ENCODE measurements at places on chromosomes 1 and 21.

DNA sequence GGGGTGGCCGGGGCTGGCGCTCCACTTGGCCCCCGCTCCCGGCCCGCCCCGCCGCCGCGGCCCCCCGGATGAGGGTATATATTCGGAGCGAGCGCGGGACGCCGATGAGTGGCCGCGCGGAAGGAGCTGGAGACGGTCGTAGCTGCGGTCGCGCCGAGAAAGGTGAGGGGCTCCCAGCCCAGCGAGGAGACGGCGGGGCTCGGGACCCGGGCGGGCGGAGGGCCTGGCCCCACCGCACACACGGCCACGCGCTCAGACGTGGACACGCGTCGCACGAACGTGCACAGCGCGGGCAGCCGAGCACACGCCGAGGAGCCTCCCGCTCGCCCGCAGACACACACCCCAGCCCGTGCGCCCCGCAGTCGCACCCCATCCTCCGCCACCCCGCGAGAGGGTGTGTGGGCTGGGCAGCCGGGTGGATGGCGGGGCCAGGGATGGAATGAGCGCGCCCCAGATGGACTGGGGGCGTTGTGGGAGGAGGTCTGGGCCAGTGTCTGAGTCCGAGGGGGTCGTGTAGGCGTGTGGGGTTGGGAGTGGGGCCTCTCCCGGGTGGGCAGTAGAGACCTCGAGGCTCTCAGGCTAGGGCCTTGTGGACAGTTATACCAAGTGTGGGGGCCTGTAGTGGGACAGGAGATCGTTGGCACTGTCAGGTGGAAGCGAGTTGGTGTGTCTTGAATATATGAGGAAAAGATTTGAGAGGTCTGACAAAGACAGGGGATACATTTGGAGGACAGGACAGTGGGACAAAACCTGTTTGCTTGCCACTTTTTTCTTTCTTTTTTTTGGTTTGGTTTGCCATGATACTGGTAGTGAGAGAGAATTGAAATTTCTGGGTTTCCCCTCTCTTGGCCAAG lies at the start of gene UAP1:
Gene UAP1, plus strand, starts transcription at position 107 of the 854 bp plus-strand sequence. CDS start 4,347 bp downstream, outside the sequence.
- no peak for DNase-seq

DNA sequence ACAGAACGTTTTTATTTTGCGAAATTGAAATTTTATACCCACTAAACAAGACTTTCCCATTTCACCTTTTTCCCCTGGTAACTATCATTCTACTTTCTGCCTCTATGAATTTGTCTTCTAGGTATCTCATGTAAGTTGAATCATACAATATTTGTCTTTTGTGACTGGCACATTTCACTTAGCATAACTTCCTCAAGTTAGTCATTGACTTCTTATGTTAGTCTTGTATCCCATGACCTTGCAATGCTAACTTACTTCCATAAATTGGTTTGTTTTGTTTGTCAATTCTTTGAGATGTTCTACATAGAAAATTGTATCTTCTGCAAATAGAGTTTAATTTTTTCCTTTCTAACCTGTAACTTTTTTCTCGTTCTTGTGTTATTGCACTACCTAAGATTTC lies 26.9 kb downstream of the SH3BP5L start:
- DNase-seq: no peak

GRCh38 chr1:27383039-27383605 lies at the start of gene CD164L2:
Gene CD164L2 (minus strand): TSS chr1:27383333. CDS start chr1:27383239, 94 bp downstream.
- no peak for DNase-seq

DNA sequence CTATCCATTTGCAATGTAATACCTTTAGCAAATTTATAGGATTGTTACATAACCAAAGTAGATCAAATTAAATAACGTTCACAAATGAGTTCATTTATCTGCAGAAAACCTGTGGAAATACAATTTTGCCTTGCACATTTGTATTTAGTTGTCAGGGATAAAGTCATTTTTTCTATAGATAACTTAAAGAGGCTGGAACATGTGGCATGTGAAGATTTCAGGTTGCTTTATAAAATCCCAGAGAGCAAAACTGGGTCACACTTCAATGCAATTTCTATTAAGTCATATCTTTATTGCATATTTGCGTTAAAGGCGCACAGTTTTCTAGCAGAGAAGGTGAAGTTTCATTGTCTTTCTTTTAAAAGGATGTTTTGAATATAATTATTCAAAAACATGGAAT lies 342.4 kb downstream of the USP25 start:
- DNase-seq: no peak

DNA sequence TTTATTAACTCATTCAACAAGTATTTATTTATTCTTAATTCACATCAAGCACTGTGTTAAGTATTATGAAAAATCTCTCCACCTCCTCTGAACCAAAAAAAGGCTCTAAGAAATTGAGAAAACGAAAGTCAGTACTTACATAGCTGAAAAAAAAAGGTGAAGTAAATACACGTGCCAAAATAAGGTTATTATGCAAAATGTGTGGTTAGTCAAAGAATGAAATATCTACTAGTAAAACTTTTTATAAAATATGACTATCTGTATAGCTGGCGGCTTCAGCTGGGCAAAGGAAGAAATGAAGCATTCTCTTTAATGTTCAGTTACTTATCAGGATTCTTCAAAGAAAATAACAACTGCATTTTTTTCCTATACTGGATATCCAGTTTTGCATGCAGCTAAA lies 35.5 kb upstream of the ASPM start:
- DNase-seq: no peak

DNA sequence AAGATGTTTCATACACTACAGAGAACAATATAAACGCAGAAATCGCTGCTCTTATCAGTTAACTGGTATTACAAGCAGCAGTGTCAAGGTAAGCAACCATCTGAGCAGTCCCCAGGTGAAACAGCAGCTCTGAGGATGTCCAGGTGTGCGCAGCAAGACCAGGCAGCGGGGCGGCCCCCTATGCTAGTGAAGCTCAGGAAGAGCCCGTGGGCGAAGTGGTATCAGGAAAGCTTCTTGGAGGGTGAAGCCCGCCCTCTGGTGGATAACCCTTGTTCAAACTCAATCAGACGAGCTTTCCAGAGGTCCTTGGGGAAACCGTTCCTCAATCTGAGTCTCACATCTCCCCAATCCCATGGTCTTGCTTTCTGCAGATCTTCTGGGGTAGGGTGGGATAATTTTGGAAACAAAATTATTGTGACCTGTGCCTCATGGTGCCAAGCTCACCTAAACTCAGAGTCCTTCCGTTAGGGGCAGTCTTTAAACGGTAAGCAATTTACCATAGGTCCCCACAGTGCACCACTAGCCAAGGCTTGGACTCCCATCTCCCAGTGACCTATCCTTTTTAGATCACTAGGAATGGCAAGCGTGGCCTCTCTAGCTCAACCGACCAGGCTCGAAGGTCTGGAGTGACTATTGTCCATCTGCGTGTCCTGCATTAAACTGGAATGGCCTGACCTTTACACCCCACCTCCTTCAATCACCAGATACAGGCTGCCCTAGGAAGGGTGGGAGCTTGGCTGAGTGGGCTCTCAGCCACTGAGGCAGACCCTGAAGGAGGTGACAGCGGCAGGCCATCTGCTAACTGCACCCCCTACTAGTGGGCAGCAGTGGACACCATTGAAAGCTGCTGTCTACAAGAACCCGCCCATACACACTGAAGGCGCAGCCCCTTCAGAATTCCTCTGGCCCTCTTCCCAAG lies 13.6 kb upstream of the FAM110D start:
- peak; percentile 40 for DNase-seq

GRCh38 chr1:244445320-244446181 lies 6.2 kb downstream of the ADSS2 start:
- DNase-seq: no peak

DNA sequence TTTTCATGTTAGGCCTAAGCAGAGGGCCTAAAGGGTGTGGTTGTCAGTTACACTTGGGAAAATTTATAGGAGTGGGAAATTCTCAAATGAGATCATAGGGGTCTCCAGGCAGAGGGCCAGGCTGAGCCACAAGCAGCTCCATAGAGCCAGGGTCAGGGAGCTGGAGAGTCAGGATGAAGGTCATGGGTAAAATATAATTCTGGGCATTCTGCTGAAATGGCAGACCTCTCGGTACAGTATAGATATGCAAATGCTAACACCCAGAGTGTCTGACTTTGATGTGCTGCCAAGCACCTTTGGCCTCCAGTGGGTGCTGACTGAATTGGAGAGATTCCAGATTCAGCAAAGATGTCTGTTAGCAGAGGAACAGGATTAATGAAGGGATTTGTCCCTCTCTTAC lies 40.1 kb downstream of the DNM3 start:
- DNase-seq: no peak

DNA sequence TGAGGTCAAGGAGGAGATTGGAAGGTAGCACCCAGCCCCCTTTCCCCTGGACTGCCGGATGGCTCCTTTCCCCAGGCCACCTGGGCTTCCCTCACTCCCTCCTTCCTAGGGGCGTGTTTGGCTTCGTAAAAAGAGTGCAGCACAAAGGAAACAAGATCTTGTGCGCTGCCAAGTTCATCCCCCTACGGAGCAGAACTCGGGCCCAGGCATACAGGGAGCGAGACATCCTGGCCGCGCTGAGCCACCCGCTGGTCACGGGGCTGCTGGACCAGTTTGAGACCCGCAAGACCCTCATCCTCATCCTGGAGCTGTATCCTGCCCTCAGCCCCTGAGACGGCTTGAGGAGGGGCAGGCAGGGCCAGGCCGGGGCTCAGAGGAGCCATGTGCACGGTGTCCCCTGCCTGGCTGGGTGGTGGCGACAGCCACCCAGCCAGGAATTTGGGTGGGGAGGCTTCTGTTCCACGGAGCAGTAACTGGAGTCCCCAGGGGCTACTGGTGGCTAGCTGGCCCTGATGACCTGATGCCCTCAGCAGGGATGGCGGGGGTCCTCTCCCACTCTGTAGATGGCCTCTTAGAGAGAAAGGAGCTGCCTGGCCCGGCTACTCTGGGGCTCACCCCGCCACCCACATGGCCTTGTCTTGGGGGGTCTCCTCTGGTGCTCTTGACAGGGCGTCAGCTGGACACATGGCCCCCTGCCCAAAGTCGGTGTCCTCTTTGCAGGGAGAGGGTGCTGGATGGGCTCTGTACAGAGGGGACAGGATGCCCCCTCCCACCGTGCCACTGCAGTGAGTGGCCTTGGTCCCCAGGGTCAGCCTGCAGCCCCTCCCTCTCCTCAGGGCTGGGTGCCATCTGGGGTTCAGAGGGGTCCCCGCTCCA lies 39.5 kb downstream of the TRIM11 start:
- no peak for DNase-seq

DNA sequence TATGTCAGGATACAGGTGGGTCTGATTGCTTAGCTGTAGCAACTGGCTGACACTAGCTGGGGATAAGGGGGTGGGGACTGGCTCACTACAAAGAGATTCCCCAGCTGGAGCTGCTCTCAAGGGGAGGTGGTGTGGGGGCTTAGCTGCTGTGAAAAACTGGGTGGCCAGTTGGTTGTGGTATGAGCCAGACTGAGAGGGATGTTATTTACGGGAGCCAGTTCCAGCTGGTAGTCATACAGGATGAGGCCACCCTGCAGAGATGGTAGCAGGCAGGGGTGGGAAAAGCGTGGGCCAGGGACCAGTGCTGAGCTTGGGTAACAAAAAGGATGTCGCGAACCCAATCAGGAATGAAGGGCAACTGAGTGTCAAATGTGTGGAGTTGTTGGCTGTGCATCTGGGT lies 204.0 kb upstream of the C21orf91 start:
- DNase-seq: no peak

- DNase-seq: no peak
Observed at GRCh38 chr1:6456800-6457466, 9.0 kb downstream of the TNFRSF25 start.

DNA sequence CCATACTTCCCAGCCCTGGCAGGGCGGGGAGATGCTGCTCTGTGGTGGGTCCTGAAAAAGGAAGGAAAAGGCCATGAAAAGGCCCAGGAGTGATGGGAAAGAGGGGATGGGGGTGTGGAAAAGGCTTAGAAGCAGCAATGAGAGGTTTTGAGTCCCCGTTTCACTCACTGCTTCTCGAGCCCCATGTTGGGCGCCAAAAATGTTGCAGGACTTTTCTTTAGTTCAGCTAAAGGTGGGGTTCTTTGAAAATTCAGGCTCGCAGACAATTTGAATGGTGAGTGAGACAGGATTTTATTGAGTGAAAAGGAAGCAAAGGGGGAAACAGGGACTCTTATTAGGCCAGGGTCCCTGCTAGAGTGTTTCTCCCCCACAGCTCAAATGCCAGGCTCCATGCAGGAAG lies 93.1 kb downstream of the MRPS6 start:
- no peak for DNase-seq

DNA sequence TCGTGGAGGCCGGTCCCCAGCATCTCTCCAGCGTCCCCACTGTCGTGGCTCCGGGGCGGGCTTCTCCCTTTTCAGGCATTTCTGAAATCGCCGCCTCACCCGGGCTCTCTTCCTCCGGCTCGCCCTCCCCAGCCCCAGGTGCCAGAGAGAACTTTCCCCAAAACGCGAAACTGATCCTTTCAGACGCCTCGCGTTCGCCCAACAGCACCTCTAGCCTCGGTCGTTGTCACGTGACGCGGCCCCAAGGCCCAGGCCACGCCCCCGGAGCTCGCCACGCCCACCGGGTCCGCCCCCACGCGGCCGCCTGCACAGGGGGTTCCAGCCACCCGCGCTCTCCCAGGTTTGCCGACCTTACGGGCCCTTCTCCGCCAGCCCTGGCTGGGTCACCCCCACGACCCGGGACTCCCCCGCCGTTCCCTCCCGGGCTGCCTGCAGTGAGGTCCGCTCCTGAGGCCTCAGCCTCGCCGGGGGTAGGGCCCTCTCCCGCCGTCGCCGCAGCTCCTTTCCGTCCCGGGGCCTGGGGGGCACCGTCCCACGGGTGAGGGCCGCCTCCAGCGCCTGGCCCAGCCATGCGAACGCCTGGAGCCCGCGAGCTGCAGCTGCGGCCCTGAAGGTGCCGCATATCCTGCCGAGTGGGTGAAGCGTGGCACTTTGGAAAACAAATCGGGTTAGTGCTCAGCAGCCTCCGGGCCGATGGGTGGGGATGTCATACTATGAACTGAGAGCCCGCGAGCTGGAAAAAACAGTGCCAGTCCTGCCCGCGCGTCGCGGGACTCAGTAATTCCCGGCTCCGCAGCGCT lies 21.0 kb downstream of the H3-3A start:
- no peak for DNase-seq

DNA sequence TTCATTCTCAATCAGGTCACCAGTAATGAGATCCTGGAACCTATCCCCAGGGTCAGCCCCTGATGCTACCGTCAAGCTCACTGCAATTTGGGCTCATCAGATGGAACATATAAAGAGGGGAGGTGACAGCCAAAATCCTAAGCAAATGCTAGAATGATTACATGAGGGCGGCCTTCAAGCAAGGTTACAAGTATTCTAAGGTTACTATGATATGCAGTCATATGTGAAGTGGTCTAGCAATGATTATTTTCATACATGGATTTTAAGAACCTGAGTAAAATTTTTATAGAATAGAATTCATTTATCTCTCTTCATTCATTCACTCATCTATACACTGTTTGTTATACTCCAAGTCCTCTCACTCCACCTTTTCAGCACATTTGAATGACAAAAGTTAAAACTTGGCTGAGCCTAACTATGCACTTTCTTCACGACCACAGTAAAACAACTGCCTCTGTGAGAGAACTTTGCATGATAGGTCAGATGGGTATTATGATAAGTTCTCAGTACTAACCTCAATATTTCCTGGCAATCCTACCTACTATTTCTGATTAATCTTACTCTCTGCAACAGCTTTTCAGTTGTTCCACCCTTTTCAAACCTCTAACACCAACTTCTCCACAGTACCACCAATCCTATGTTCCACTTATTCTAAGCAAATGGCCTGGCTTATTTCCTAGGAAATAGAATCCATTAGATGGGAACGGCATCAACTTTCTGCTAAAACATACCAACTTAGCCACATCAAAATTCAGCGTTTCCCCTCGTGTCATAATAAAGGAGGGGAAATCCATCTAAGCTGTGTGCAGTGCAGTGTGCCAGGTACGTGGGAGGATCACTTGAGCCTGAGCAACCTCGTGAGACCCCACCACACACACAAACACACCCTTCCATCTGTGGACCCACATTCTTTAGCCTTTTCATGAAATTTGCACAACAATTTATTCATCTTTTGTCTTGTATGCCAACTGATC lies 32.0 kb downstream of the LHX9 start:
- no peak for DNase-seq

Data from HS-5 (cell line).